Activated T-cell treated with anti-CD3 and anti-CD28 coated beads, Interleukin-2, amount 50 U/mL, for 72 hours (primary cell): ENCODE measurements at places on chromosomes 5 and 9. TPM values are rescaled to one million over a fixed set of nuclear protein-coding genes. Genes with fewer than 3 reads are reported as not detected.

Gene DND1
- 3.7 TPM for total RNA-seq

DNA sequence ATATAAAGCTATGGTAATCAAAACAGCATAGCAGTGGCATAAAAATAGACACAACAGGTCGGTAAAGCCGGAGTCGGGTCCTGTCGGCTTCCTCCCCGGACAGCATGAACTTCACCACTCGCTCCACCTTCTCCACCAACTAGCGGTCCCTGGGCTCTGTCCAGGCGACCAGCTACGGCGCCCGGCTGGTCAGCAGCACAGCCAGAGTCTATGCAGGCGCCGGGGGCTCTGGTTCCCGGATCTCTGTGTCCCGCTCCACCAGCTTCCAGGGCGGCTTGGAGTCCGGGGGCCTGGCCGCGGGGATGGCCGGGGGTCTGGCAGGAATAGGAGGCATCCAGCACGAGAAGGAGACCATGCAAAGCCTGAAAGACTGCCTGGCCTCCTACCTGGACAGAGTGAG, 124.0 kb downstream of the CSNK1G3 start:
- H3K4me1 ChIP-seq, result no peaks in the 10 kb centered on the region
- H3K27me3 ChIP-seq, result peaks cover 16% of the 10 kb centered on the region
- no peak overlapping the region for H3K27ac ChIP-seq
- H3K36me3 ChIP-seq, result no peaks in the 10 kb centered on the region
- H3K4me3 ChIP-seq, result no peak overlapping the region
- no peak for DNase-seq

- no peaks in the 10 kb centered on the region for H3K4me1 ChIP-seq
- no peak for DNase-seq
These were observed at the start of gene MEIKIN for GRCh38 chr5:131945551-131946168. Gene MEIKIN (minus strand): TSS chr5:131945663. CDS start chr5:131945505, 158 bp downstream.

- peaks cover 7% of the 10 kb centered on the region for H3K36me3 ChIP-seq
- peaks cover 6% of the 10 kb centered on the region for H3K27me3 ChIP-seq
- H3K4me3 ChIP-seq, result no peak overlapping the region
- peaks cover 27% of the 10 kb centered on the region for H3K4me1 ChIP-seq
These were observed 165.6 kb downstream of the PALM2AKAP2 start for GRCh38 chr9:109945573-109945972.

Gene CFAP90
- not detected for total RNA-seq

DNA sequence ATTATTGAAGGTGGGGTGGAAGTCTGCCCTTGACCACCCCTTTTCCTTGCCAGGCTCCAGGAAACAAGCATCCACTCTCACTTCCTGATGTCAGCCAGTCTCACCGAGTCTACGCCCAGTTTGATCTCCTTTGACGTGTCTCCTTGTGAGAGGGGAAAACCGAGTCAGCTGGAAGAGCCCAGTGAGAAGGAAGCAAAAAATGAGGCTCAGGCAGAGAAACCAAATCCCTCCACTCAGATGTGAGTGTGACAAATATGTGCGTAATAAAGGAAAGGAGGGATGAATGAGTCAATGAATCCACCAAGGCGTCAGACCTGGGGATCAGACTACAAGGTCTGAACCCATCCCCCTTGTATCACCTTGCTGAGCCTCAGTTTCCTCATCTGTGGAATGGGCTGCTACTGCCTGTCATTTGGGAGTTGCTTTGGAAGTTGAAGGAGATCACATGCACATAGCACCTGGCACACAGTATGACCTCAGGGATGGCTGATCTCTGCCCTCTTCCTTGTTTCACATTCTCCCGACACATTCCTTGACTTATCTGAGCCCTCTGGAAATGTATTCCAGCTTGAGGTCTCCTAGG, 61.3 kb upstream of the XPA start:
- H3K4me1 ChIP-seq, result no peaks in the 10 kb centered on the region
- no peak for DNase-seq
- H3K36me3 ChIP-seq, result no peaks in the 10 kb centered on the region
- H3K4me3 ChIP-seq, result no peak overlapping the region
- H3K27me3 ChIP-seq, result peaks cover 44% of the 10 kb centered on the region
